ENCODE measurements at places on chromosomes 12 and 14.

DNA sequence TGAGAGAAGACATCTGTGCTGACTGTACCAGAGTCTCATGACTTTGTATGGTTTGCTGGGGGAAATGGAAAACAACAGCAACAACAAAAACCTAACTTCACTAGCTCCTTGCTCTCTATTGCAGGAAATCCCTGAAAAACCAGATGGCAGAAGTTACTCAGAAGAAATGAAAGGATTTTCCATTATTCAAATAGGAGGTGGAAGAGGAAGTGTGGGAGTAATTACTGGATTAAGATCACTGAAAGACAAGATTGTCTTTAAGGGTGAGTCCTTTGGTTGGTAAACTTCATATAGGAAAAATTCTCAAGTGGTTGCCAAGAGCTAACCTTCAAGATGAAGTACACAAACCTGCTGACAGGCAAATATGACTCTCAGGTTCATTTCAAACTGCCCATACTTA is 391.9 kb upstream of the ATP2B1 start:
- no peak for DNase-seq

DNA sequence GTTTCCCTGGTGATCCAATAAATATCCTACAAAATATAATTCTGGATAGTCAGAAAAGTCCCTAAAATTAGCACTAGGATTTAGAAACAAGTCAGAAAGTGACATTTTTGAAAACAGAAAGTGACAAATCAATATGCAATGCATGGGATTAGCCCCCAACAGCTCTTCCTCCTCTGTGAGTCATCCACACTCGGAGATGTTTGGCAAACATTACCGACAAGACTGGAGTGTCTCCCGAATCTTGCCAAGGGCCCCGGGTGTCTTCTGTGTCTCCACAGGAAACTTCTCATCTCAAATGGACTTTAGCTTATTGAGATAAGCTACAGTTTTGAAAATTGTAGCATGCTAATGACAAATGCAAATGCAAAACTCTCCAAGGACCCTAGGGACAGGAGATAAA is 398.9 kb upstream of the CCDC196 start:
- DNase-seq: no peak

DNA sequence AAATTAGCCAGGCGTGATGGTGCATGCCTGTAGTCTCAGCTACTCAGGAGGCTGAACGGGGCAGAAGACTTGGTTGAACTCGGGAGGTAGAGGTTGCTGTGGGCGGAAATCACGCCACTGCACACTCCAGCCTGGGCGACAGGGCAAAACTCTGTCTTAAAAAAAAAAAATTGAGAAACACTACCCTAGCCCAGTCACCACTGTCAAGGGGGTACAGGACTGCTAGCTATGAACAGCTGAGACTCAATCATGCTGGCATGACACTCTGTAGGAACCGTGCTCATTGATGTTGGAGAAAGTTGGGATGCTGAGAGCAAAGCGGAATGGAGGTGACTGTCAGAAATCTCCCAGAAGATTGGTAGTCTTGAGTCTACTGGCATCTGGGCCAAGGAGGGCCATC is 58.2 kb upstream of the STON2 start:
- DNase-seq: no peak

GRCh38 chr12:3233797-3234196 is 156.6 kb downstream of the TSPAN9 start:
- no peak for DNase-seq

DNA sequence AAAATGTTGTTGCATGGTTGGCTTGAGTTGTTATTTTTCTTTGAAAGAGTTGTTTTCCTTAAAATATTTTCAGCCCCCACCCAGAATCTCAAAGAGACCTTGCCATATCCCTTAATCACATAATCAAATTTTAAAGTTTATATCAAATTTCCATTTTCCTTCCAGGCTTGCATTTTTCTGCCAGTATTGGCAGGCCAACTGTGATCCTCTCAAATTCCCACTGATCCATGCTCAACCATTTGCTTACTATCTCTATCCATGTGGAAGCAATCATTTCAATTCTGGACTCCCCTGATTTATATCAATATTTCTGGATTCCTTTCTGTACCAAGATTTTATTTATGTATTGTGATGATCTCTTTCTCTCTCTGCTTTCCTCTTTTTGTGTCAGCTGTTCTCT is 64.2 kb upstream of the PYGL start:
- no peak for DNase-seq

- no peak for DNase-seq
Measured at GRCh38 chr12:128801879-128802391, 21.8 kb downstream of the SLC15A4 start.

DNA sequence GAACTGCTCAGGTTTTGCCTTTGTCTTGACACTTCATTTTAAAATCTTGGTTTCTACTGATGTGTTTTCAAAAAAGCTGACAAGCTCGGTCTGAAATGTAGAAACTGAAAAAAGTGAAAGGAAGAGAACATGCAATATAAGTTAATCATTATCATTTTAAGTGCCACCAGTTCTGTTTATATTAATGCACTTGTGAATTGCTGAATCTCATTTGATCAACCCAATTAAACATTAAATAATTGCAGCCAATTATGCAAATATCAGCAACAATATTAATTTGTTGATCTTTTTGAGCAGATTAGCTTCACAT is 133.8 kb downstream of the BCAT1 start:
- no peak for DNase-seq

DNA sequence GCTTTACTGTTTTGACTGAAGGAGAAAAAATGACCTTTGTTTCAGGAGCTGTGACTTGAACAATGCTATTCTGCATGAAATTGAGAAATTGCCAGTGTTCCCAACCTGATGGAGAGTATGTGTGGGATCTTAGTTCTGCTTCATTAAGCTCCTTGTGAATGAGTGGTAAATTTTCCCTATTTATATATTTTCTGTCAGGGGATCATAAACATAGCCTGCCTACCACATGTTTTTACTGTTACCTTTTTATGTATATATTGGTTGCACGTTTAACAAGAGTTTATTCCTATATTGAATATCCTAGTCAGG is 271.7 kb downstream of the PDZRN4 start:
- DNase-seq: no peak

GRCh38 chr12:115584156-115584555 is 693.3 kb downstream of the MED13L start:
- no peak for DNase-seq

GRCh38 chr12:67795236-67795635 is 146.7 kb downstream of the DYRK2 start:
- no peak for DNase-seq

- peak; percentile 2 for DNase-seq
Measured at GRCh38 chr14:63542231-63542999, 762 bp downstream of the PPP2R5E start.

GRCh38 chr14:102554821-102555819 is 37.3 kb upstream of the RCOR1 start:
- DNase-seq: peak; percentile 56

DNA sequence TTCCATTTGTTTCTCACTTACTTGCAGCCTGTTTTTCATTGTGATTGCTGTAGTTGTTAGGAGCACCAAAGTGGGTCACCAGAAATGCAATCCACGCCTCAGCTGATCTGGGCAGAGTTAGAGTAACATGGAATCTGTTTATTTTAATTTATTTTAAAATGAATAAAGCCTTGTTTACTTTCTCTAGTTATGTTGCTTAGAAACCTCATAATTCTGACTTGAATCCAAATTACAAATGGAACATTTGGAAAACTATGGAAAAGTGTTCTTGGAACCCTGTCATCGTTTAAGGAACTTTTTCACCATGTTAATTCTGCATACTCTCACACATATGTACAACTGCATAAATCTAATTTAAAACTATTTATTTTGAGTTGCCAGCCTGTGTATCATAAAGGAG is 92.2 kb upstream of the DAAM1 start:
- DNase-seq: no peak

GRCh38 chr12:47954467-47955045 is 8.8 kb upstream of the TMEM106C start:
- DNase-seq: no peak

DNA sequence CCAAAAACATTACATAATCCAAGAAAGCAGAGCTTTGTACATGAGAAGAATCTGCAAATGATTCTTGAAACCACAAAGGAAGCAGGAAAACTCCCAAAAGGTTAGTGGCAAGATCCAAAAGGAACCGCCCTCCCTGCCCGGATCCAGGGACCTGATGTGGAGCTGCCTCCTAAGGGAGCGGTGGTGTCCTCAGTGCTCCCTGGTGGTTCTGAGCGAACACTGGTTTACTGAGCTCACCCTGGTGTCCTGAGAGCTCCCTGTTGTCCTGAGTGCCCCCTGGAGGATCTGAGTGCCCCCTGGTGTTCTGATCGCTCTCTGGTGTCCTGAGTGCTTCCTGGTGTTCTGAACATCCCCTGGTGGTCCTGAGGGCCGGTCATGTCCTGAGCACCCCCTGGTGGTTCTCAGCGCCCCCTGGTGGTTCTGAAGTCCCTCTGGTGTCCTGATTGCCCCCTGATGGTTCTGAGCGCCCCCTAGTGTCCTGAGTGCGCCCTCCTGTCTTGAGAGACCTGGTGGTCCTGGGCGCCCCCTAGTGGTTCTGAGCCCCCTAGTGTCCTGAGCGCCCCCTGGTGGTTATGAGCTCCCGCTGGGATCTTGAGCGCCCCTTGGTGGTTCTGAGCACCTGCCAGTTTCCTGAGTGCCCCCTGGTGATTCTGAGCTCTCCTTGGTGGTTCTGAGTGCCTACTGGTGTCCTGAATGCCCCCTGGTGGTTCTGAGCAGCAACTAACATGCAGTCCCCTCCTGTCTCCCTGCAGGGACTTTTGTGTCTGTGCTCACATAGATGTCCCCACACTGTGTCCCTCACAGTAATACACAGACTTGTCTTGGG is 891.1 kb downstream of the TMEM121 start:
- DNase-seq: peak; percentile 92

DNA sequence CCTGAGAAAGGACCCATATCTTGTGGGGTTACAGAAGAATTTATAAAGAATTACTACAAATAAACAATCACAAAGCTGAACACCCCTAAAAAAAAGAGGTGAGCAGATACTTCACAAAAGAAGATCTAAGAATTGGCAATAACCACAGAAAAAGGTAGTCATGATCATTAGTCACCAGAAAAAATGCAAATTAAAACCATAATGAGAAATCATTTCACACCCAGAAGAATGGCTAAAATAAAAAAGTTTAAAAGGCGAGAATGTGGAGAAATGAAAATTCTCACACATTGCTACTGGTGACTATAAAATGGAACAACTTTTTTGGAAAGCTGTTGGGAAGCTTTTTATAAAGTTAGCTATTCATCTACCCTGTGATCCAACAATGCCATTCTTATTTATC is 208.2 kb upstream of the GARIN6 start:
- DNase-seq: no peak

- DNase-seq: no peak
Measured at GRCh38 chr14:45103806-45104205, 19.9 kb downstream of the PRPF39 start.

DNA sequence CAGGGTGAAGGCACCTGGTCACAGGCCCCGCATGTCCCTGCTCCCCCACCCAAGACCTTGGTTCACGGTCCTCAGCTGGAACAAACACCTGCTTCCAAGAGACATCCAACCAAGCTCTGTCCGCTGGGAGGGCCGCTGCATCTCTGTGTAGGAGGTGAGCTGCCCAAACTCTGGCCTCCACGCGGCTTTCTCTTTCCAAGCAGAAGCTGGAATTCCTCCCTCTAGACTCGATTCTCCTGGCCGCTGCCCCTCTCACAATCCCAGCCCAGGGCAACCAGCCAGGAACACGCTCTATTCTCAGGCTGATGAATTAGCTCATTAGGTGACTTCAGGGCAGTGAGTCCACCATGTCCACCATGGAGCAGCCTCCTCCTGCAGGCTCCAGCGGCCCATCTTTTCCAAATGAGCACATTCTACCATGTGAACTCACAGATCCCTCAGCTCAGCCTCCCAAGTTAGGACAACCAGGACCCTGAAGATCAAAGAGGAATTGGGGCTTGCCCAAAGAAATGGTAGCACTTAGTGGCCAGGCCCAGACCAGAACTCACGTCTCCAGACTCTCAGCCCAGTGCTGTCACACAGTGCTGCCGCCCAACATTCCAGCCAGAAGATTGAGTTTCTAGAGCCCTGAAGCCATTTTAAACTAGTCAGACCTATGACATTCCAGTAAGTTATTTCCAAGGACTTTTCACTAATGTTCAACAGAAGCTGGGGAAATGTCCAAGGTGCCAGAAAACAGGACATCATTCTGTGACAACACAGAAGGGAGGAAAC is 146.6 kb downstream of the ANO2 start:
- DNase-seq: no peak

DNA sequence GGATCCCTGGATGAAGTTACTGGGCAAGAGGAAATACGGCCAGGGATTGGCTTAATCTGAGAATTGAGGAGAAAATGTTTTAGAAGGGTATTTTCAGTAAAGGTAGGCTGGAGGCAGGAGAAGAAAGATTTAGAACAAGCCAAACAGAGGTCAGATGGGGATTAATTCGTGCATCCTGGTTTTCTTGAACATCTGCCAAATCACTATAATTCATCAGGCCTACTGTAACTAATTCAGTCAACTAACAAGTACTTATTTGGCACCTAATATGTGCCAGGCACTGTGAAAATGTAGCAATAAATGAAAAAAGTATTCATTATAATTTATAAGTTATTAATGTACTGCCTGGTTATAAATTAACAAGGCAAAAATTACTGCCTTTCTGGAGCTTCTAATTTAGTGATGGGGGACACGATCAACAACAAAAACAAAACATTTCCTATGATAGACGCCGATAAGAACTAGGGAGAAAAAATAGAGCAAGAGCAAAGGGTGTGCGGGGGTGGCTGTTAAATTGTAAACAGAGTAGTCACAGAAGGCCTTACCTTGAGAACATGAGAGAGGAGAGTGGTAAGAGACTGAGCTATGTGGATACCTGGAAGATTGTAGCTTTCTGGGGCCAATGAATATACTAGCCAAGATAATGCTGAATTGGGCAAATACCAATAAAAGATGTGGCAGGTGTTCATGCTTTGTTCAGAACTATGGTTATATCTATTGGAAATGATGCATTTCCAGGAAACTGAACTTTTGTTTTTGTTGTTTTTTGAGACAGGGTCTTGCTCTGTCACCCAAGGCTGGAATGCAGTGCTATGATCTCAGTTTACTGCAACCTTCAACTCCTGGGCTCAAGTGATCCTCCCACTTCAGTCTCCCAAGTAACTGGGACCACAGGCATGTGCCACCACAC is 34.0 kb downstream of the DUSP16 start:
- no peak for DNase-seq

- DNase-seq: no peak
Measured at GRCh38 chr14:89933002-89933401, 21.5 kb downstream of the EFCAB11 start.

All from T-helper 1 cell (primary cell).